ENCODE measurements at places on chromosomes 3 and 15.
A peak's percentile ranks its signal among the peaks of the same experiment; 100 is the strongest.

DNA sequence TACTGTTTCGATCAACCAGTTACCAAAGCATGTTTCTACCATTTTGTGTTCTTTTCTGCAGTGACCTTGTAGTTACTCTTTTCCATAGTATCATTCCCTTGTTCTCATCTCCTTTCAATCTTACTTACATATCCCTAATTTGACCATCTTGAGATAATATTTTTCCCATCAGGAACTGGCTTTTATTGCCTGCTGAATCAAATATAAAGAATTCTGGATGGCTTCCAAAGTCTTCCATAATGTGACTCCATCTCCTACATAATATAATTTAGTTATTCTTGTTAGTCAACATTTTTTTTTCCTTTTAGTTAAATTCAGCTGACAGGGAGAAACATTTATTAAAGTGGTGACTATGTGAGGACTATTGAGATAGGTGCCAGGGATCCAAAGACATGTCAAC, 7.0 kb downstream of the USP8 start:
- no peak for DNase-seq

GRCh38 chr3:63656786-63657185, 4.3 kb downstream of the SNTN start:
- DNase-seq: no peak

DNA sequence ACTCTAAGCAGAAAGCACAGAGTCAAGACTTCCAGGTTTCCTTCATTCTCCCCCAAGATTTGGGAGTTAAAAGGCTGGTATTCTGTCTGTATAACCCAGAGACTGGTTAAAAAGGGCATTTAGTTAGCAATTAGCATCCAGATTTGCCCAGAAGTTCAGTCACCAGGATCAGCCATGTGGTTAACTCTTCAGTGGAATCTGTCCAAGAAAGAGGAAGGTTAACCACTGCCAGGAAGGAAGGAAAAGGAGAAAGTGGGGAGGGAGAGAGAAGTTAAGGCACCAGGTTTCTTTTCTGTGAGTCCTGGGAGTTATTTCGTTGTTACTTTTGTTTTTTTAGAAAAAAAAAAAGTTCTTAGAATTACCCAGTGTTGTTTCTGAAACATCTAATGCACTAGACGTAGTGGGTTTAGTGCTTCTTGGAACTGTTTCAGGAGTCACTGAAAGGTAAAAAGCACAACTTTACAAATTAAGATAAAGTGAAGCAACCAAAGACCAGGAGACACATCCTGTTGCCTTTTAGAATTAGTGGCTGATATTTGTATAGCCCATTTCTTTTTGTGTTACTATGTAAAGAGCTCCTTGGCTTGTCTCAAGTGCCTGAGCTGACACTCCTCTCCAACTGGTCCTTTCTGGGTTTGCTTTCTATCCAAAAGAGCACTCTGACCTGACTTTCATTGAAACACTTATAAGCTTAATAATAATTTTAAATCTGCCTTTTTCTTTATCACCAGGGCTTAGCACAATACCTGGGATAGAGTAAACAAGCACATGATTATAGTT, 128.6 kb downstream of the ABI3BP start:
- no peak for DNase-seq

GRCh38 chr3:70519913-70520659, 207.6 kb upstream of the MDFIC2 start:
- DNase-seq: peak; percentile 36

DNA sequence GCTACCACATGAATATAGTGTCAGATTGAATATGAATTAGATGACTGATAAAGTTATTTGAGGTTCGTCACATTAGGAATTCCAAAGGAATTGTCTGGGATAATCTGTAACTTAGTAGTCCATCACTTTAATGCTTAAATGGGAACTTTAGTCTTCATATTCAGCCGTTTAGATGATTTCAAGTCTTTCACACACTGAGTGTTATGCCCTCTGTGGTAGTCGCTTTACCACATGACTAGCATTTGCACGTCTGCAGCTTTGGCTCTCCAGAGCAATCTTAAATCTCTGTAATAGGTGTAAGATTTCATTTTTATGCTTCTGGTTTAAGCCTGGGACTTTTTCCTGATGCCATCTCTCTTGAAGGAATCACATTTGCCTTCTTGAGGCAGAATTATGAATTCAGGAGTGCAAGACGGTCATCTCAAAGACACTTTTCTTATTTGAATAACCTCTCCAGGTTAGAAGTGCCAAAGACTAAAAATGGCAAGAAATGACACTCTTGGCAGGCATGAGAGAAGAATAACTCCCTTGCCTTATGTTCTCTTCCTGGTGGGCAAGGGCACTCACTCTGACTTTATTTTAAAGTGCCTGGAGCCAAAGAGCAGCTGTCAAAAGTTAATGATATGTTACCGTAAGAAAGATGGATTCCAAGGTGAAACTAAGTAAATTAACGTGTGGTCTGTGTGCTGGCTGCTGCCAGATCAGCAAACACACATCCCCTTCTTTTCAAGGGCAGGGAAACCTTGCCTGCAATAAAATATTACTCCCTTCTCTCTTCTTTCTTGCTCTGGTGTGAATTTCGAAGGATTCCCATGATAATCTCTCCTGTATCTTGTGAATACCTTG, 153.3 kb downstream of the B3GALNT1 start:
- no peak for DNase-seq

- no peak for DNase-seq
Measured at GRCh38 chr3:49790626-49791411, 4.5 kb upstream of the IP6K1 start.

DNA sequence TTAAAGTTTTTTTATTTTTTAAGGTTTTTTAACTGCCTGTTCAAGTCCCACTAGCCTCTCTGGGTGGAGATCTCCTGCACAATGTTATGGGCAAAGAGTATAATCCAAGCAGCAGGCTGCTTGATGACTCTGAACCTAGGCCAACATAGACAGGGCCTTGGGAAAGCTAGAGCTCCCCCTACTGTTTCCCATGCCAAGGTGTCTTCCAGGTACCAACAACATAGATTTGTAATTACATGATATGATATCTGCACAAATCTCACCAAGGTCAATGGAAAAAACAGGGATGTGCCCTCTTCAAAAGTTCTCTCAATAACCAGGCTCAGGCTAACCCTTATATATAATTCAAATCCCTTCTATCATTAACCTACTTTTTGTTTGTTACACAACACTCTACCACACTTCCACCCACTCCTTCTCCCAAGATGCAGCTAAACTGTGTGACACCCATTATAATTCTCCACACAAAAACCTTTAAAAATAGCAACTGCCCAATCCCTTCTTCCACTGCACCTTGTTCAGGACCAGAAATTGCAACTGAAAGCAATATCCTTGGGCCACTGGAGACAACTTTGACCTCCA, 43.8 kb downstream of the RBM15B start:
- peak; percentile 18 for DNase-seq

DNA sequence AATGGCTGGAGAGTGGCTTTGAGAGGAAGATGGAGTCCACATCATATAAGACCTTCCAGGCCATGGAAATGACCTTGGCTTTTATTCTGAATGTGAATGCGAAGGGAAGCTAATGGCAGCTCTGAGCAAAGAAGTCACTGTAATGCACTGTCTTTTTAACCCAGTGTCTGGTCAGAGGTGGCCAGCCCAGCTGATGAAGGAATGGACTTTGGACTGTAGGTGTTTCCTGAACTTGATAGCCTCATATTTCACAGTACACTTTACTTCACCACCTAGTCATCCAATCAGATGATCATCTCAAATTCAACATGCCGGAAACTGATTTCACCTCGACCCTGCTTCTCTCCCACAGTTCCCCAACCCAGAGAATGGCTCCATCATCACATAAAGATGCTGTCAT, 33.4 kb downstream of the DCLK3 start:
- DNase-seq: no peak

DNA sequence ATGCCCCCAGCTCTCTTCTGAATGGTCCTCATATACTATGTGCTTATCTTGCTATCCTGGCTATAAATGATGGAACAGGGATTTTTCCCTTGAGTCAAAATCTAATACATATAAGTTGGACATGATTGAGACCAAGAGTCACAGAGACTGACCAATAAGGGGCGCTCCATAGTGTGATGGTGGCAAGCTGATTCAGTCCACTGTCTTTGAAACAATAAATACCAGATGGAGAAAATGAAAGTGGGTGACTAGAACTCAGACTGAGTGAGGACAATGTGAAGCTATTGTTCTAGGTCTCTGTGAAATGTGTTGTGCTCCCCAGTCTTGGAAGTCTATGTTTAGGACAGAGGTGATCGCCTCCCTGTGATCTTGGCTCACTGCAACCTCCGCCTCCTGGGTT, 10.6 kb upstream of the FSTL1 start:
- no peak for DNase-seq

DNA sequence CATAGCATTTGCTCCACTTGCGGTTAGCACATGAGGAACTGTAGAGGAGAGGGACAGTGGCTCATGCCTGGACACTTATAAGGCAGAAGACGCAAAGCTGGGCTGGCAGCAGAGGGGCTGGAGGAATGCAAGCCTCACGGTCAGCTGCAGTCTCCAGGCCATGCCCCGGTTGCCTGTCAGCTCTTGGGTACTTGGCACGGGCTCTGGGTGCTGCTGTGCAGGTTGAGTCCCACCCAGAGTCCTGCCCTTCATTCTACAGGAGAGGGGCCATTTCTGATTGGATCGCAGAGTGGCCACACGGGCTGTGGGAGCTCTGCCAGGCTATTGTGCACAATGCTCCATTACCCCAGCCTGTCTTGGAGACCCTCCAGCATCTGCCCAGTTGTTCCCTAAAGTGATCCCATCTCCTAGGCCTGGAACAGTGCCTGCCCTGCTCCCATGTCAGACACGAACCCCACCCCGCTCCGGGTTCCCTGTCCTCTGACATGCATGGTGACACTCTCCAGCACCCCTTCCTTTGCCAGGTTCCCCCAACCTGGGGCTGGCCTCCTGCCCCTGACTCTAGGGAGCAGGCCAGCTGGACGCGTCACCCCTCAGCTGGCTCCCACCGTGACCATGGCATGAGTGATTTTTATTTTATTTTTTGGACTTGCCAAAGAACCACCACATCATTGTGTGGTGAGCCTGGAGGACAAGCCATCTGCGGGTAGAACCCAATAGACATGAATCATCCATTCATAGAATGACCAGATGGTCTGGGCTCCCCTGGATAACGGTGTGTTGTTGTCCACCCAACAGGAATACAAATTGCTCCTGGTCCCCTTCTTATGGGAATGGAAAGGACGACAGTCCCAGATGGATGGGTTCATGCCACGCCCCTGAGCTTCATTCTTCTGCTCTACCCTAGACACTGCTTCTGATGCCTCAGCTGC, 51.0 kb upstream of the KLF13 start:
- no peak for DNase-seq

DNA sequence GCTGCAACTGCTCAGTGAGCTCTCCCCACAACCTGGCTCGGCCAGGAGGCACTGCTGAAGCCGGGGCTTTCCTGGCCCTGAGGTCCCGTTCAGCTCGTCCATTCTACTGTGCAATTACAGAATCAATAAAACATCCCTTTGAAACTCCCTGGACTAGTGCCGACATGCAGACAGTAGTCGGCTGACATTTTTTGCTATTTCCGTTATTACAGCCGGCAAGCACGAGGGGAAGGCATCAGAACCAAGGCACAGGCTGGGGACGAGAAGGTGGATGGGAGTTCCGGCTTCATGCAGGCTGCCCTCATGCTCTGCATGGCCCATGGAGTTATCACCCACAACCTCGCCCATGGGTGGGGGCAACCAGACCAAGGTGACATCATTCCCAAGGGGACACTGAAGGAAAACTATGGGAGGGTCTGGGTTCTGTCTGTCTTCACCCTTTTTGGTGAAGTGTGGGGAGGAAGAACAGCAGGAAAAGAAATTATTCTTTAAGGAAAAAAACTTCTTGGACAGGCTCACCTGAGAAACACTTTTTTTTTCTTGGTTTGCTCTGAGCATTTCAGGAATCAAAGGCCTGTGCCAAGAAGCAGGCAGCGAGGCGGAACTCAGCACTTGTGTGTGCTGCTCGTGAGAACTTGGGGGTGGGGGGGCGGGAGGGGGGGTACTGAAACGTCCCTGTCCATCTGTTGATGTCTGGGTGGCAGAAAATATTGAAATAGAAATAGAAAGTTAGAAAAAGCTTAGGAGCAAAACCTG, 154.5 kb downstream of the FOXP1 start:
- DNase-seq: peak; percentile 68

GRCh38 chr3:46440531-46441294, 24.0 kb downstream of the LTF start:
- DNase-seq: no peak

- DNase-seq: no peak
Measured at GRCh38 chr3:131702146-131702545, 199.4 kb upstream of the MRPL3 start.

GRCh38 chr3:190870127-190870526, 7.6 kb upstream of the GMNC start:
- no peak for DNase-seq

- no peak for DNase-seq
Measured at GRCh38 chr3:102092617-102093466, 243.5 kb downstream of the NFKBIZ start.

DNA sequence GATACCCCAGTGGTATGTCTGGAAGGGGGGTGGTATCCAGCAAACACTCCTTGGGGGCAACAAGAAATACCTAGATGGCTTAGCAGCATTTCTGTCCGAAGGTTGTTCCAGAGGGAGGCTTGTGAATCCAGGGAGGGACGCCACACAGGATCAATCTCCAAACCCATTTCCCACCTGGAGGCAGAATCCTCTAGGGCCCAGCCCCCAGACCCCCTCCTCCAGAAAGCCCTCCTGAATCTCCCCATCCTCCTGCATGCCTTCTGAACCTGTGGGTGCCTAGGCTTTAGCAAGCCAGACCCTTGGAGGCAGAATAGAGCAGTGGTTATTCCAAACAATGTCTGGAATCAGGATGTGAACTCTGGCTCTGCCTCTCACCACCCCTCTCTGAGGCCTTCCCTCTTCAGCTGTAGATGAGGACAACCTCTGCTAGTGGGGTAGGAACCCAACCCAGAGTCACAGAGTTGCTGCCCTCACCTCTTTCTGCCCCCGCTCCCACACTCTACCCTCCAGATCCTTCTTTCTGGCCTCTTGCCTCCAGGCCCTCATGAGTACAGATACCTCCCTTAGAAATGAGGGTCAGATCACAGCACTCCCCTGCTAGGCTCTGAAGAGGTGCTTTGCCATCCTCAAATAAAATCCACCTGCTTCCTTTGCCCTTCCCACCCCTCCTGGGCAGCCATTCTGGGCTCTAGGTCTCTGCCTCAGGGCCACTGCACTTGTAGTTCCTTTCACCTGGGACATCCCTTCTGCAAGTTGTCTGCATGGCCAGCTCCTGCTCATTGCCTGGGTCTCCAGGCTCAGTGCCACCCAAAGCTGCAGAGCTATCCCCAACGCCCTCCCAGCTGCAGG, 8.1 kb downstream of the CISH start:
- no peak for DNase-seq
